Caki2 (cell line): ENCODE measurements at places on chromosomes 7 and 10. TPM values are rescaled to one million over a fixed set of nuclear protein-coding genes. Genes with fewer than 3 reads are reported as not detected.

DNA sequence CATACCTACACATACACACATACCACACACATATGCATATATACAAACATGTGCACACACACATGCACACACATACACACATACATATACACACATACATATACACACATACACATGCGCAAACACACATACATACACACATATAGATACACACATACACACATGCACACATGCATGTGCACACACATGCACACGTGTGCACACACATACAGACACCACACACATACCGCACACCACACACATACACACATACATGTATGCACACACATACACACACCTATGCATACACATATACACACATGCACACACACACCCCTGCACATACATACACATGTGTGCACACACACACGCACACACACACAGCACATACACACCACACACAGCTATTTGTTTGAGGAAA, 236.5 kb downstream of the WDR11 start:
- DNase-seq = no peak

DNA sequence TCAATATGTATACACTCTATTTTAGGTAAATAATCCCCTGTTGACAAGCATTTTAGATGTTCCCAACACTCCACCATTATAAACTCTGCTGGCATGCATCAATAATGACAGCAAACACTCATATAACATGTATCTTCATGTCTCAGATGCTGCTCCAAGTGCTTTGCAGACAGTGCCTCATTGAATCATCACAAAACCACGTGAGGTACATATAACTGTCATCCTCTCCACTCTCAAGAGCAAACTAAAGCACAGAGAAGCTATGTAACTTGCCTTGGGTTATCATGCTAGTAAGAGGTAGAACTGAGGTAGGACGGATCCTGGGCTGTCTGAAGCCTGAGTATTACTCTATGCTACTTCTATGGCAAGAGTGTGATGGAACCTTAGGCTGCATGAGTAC, 72.5 kb upstream of the GSDME start:
- DNase-seq = no peak

- DNase-seq = no peak
Measured at GRCh38 chr10:7389346-7389745, 21.5 kb downstream of the SFMBT2 start.

DNA sequence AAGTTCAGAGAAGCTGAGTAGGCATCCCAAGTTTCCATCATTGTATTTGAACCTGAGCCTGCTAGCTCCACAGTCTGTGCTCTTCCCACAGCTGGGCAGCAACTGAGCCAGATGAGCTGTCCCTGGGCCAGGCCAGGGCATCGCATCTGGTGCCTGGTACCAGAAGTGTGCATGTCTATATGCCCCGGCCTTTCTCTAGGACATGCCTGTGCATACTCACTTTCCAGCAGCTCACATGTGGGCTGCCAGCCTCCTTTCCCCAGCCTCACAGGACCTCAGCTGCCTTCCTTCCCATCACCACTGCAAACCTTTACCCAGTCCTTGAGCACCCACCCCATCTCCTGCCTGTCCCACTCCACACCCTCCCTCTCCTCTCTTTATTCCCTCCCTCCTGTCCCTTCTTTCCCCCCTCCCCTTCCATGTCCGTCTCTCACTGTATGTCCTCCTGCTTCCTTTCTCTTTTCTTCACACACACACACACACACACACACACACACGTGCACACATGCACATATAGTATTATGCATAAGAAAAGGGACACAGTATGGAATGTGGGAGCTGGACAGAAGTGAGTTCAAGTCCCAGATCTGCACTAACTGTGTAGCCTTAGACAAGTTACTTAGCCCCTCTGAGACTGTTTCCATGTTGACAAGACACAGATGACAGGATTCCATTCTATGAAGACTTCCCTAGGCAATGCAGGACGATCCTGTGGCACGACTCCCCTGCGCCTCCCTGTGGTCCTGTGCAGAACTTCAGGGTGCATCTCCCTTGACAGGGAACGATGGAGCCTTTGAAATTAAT, 10.9 kb downstream of the CDHR1 start:
- peak; percentile 53 for DNase-seq

- DNase-seq = no peak
Measured at GRCh38 chr7:152959610-152960009, 200.1 kb downstream of the ACTR3B start.

GRCh38 chr7:96287132-96287531, 34.8 kb downstream of the SLC25A13 start:
- no peak for DNase-seq

GRCh38 chr7:44185729-44186128, 3.5 kb downstream of the GCK start:
- no peak for DNase-seq

- DNase-seq = no peak
Measured at GRCh38 chr7:102424787-102425218, 8.6 kb upstream of the ORAI2 start.

DNA sequence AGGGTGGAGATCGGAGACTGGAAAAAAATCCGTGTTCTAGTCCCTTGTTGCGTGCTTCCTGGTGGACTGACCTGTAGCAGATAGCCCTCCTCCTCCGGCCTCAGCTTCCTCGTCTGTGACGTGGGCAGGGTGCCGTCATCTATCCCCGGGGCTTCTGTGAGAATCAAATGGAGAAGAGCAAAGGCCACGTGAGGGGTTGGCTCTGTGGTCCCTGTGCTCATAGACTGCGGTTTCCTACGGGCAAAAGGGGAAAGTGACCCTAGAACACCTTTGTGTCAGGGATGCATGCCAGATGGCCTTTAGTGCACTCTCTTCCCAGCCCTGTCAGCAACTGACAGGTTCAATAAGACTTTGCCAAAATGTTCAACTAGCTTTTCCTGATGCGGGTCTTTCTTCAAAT, 33.7 kb downstream of the GRK5 start:
- DNase-seq = no peak

Gene AKR1C2
- 1,417 and 1,499 TPM in 2 replicates for total RNA-seq

Gene CDNF
- 0.34 TPM in 1 of 2 replicates, not detected in the other for total RNA-seq

Gene EPHB4
- total RNA-seq = 31.9 and 43.6 TPM in 2 replicates
